ENCODE measurements at places on chromosomes 1 and 21.

GRCh38 chr1:44275296-44275962 lies 62.2 kb downstream of the DMAP1 start:
- DNase-seq, result no peak

GRCh38 chr1:11339346-11340232 lies 66.6 kb downstream of the UBIAD1 start:
- DNase-seq, result no peak

GRCh38 chr1:195981448-195982139 lies 626.6 kb downstream of the KCNT2 start:
- peak; percentile 60 for DNase-seq

GRCh38 chr1:29962336-29962735 lies 726.0 kb downstream of the PTPRU start:
- no peak for DNase-seq

GRCh38 chr1:39261712-39262221 lies 57.3 kb downstream of the MACF1 start:
- no peak for DNase-seq

- DNase-seq, result no peak
Measured at GRCh38 chr1:107493111-107493716, 352.4 kb downstream of the NTNG1 start.

- DNase-seq, result no peak
Measured at GRCh38 chr21:17082843-17083483, 429.9 kb upstream of the CXADR start.

DNA sequence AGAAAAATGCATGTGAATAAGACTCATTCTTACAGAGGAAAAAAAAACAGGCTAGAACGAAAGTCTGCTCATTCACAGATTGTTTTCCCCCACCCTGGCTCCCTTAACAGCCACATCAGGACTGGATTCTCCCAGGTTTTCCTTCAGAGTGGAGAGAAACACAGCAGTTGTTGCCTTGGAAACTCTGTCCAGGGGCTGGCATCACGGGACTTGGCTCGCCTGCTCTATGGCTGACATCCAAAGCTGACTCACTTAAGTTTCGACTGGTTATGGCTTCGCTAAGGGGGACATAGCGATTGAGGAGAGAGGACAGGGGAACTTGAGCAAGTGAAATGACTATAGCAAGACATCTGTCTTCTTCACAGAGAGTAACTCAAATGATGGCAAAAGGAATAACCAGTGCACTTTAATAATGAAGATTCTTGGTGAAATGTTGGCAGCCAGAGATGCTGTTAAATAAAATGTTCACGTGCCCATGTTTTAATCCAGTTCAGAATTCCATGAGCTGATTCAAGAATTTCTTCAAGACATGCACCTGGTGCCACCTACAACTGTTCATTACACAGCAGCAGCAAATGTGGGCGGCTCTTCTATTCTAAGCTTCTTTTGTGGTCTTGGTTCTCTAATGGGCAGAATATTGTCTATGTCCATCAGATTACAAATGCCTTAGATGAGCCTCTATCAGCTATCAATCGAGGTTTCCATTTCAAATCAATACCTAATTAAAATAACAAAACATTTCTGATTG lies 21.8 kb downstream of the MIS18A start:
- peak; percentile 91 for DNase-seq

DNA sequence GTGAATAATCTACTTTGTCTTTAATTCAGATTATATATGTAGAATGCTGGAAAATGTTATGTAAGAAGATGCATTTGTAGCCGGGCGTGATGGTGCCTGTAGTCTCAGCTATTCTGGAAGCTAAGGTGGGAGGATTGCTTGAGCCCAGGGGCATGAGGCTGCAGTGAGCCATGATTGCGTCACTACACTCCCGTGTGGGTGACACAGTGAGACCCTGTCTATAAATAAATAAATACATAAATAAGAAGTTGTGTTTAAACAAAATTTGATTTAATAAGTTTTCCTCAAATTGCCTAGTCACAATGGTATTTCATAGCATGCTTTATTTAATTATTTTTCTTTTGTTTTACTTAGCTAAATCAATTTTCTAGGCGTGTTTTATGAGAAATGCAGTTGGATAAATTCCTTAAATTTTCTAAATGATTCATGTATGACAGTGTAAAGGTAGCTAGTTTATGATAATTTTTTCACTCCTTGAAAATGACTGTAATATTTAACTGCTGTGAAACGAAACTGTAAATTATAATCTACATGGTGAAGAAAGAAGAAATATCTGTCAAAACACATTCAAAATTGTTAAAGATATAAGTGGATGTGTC lies 232.6 kb downstream of the SRGAP2C start:
- no peak for DNase-seq

DNA sequence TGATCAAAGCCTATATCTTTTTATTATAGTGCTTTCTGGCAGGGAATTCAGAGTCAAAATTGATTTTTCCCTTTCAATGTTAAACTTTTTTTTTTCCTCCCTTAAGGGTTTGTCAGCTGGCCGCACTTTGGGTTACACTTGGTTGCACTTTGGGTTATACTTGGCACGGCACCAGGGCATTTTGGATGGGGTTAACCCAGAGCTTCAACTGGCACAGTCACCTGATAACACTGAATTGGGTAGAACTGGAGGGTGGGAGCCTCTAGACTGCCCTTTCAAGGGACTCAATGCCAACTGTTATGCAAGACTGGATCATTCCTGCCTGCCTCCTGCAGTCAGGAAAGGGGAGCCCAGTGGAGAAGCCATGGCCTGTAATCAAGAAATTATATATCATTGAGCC lies 211.5 kb downstream of the KCNJ6 start:
- DNase-seq, result no peak

DNA sequence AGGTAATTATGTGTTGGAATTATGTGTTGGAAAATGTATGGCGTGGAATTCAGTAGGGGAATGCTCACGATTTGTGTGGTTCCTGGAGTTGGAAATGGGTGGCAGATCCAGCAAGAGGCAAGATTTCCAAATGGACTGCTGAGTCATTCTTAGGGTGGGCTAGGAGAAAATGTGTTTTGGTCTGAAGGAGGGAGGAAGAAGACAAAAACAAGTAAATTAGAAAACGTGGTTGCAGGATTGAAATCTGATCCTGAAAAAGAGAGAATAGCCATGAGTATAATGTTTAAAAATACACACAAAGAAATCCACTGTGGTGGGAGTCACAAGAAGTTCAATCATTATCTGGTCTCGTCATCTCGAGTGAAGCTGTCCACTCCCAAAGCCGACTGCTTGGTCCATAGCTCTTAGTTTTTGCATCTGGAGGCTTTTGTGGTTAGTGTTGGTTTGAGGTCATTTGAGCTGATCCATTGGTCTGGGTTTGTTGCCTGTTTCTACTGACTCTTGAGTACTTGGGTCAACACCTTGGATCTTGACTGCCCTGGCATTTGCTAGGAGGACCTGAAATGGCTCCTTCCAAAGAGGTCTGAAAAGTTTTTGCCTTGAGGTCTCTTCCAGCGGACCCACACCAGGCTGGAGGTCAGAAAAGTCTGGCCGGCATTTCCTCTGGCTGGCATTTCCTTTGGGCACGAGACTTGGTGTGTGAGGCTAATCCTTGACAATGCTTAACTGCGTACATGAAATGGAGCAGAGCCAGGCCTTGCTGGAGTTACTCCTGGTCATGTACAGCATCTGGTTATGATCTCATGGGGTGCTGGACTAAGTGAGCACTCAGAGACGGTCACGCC lies 9.2 kb downstream of the MX2 start:
- DNase-seq, result no peak

DNA sequence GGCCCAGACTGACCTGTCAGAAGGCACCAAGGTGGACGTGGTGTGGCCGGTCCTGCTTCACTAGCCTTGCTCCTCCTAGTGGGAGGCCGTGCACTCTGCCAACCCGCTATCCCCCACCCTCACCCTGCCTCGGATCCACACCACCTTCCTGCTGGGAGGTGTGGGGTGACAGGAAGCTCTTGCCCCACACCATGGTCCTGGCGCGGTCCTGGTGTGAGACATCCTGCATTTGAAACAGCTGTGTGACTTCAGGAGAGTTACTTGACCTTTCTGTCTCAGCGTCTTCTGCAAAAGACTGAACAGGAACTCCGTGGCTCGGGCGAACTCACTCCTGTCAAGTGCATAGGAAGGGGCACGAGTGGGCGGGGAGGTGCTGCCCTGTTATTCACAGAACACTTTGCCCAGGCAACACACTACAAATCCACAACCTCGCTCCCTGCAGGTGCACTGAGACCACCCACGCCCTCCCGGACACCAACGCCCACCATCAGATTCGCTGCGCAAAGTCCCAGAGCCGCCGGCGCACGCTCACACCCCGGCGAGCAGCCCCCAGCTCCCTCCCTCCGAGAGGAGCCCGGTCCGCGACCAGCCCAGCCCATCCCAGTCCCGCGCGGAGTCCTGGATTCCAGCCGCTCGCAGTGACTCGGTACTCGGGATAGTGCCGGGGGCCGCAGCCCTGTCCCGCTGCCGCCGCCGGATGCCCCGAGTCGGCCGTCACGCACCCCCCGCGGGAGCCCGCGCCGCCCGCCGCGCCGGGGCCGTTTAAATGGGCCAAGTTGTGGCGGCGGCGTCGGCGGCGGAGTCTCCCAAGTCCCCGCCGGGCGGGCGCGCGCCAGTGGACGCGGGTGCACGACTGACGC lies at the start of gene SAMD11:
TSS of gene SAMD11 (plus strand) at position 793 of the 860 bp plus-strand sequence. CDS start 509 bp downstream, outside the sequence.
- DNase-seq, result peak; percentile 74

DNA sequence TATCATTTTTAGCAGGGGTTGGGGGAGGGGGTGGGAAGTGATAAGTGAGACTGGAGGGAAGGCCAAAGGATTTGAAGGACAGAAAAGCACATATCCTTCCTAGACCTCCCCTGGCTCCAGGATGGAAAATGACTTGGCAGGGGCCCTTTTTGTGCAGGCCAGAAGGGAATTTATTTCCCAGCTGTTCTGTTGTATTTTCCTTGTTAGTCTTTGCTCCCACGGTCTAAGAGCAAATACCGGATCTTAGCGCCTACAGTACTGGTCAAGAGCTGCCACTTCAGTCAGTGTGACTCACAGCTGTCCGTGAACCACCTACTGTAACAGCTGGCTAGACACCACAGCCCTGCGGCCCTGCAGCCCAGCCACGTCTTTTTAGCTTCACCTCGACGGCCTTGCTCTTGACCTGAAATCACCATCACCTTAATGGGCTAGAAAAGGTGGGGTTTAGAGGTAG lies 51.0 kb upstream of the ERRFI1 start:
- DNase-seq, result peak; percentile 83

GRCh38 chr1:86998727-86999126 lies 84.3 kb downstream of the HS2ST1 start:
- no peak for DNase-seq

GRCh38 chr1:218514689-218515088 lies 169.6 kb downstream of the TGFB2 start:
- no peak for DNase-seq

DNA sequence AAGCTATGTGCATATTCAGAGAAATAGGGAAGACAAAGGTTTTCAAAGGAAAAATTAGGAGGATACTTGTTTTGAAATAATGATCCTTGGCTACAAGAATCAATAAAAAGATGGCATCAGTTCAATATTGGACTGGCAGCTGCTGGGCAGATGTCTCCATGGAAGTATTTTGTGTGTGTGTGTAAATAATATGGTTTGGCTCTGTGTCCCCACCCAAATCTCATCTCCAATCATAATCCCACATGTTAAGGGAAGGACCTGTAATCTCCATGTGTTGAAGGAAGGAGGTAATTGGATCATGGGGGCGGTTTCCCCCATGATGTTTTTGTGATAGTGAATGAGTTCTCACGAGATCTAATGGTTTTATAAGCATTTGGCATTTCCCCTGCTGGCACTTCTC lies 40.4 kb upstream of the LRRC7 start:
- DNase-seq, result no peak

DNA sequence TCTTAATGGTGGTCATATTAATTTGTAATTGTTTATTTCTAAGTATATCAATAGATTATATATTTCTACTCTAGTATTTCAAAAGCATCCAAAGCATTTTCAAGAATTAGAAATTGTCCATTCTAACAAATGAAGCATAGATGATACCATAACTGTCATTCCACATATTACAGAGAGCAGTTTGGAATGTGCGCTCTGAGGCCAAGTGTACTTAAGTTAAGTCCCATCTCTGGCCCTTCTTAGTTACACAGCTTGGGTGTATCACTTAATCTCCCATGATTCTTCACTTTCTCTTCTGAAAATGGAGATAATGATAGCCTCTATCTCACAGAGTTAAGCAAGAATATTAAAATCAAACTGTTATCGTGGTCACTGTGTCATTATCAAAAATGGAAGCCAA lies 281.1 kb downstream of the MRPL39 start:
- no peak for DNase-seq

DNA sequence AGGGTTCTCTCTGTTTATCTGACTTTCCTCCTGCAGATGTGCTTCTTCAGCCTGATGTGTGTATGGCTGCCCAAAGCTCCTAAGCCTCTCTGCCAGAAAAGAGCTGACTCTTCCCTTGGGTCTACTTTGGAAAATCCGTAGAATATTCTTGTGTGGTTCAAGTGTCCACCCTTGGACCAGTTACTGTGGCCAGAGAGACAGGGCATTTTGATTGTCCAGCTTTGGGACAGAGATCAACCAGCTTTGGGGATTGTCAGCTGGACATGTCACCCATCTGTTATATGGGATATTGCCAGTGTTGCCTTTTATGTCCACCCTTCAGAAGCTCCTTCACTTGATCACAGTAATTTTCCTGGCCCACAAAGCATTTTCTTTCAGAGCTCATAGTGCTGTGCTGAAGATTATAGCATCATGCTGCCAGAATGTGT lies 126.2 kb upstream of the L1TD1 start:
- DNase-seq, result no peak

- DNase-seq, result no peak
Measured at GRCh38 chr1:153277852-153278251, 18.4 kb downstream of the LORICRIN start.

- no peak for DNase-seq
Measured at GRCh38 chr1:204282761-204283221, 69.0 kb upstream of the GOLT1A start.

DNA sequence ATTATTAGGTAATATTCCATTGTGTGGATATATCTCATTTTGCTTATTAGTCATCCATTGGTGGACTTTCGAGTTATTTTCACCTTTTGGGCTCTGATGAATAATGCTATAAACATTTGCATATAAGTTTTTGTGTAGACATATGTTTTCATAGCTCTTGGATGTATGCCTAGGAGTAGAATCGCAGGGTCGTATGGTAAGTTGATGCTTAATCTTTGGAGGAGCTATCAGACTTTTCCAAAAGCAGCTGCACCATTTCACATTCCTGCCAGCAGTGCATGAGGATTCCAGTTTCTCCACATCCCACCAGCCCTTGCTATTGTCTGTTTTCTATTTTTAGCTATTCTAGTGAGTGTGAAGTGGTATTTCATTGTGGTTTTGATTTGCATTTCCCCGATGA lies 120.3 kb upstream of the TMEM51 start:
- DNase-seq, result peak; percentile 45

DNA sequence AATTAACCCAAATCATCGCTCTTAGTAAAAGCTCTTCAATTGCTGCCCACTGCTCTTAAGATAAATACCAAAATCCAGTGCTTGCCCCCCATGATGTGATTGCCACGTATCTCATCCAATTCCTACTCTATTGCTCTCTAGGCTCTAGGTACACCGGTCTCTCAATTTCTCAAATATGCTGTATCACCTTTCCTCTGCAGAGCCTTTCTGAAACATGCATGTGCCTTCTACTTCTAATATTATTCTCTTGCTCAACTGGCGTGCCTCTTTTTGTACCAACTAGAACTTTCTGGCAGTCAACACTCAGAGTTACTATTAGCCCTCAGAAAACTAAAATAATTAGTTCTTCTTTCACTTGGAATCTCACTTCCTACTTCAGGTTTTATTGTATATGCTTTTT lies 111.7 kb upstream of the LBR start:
- DNase-seq, result no peak

Data from HFFc6 (cell line).